ENCODE measurements at places on chromosomes 1 and 21. TPM values are rescaled to one million over a fixed set of nuclear protein-coding genes. Genes with fewer than 3 reads are reported as not detected.

The SLC2A5 gene
- 0.13 TPM for total RNA-seq

The ZC3H11A gene
- 84.8 TPM for total RNA-seq

The TMEM269 gene
- total RNA-seq = under 0.01 TPM

The RAB42 gene
- 5.6 TPM for total RNA-seq

The FGR gene
- total RNA-seq = 0.25 TPM

The MYOM3 gene
- not detected for total RNA-seq

The MYCL gene
- 0.38 TPM for total RNA-seq

The CCNL2 gene
- total RNA-seq = 44.2 TPM

The PRDM16 gene
- not detected for total RNA-seq

The RPL11 gene
- 1,266 TPM for total RNA-seq

The ARMH1 gene
- 0.13 TPM for total RNA-seq

The TCHHL1 gene
- total RNA-seq = not detected

The TMEM50A gene
- total RNA-seq = 192 TPM

The HMGCS2 gene
- not detected for total RNA-seq

The SH2D1B gene
- total RNA-seq = 0.13 TPM

The C1orf198 gene
- 17.8 TPM for total RNA-seq

The OPN3 gene
- total RNA-seq = 12.7 TPM

The ZNF648 gene
- not detected for total RNA-seq

The TFF2 gene
- not detected for total RNA-seq

The KCNN3 gene
- 1.8 TPM for total RNA-seq

The TBX19 gene
- total RNA-seq = 0.51 TPM

The GPA33 gene
- total RNA-seq = not detected

The STUM gene
- total RNA-seq = 0.25 TPM

The COL11A1 gene
- total RNA-seq = under 0.01 TPM

The PRXL2B gene
- 55.7 TPM for total RNA-seq

The KIFAP3 gene
- total RNA-seq = 15.8 TPM

The FAM72D gene
- 0.89 TPM for total RNA-seq

The RPTN gene
- total RNA-seq = not detected

The TCHH gene
- total RNA-seq = under 0.01 TPM

The RXFP4 gene
- not detected for total RNA-seq

The KRTAP21-2 gene
- total RNA-seq = not detected

The SPRR1B gene
- not detected for total RNA-seq

The FAF1 gene
- 25.0 TPM for total RNA-seq

The RHOC gene
- 559 TPM for total RNA-seq

The SH2D5 gene
- total RNA-seq = 0.26 TPM

The EXO1 gene
- 3.0 TPM for total RNA-seq

The RAP1GAP gene
- total RNA-seq = not detected

The SMCP gene
- total RNA-seq = not detected

The RIMKLA gene
- under 0.01 TPM for total RNA-seq

The CNKSR1 gene
- not detected for total RNA-seq

The ZNF593OS gene
- not detected for total RNA-seq

The SLC45A3 gene
- 53.0 TPM for total RNA-seq

The CPLANE2 gene
- 7.7 TPM for total RNA-seq

The PODN gene
- total RNA-seq = not detected

The SPRR2B gene
- not detected for total RNA-seq

All from dermis microvascular lymphatic vessel endothelial cell (primary cell).